ENCODE measurements at places on chromosomes 7 and 10.

DNA sequence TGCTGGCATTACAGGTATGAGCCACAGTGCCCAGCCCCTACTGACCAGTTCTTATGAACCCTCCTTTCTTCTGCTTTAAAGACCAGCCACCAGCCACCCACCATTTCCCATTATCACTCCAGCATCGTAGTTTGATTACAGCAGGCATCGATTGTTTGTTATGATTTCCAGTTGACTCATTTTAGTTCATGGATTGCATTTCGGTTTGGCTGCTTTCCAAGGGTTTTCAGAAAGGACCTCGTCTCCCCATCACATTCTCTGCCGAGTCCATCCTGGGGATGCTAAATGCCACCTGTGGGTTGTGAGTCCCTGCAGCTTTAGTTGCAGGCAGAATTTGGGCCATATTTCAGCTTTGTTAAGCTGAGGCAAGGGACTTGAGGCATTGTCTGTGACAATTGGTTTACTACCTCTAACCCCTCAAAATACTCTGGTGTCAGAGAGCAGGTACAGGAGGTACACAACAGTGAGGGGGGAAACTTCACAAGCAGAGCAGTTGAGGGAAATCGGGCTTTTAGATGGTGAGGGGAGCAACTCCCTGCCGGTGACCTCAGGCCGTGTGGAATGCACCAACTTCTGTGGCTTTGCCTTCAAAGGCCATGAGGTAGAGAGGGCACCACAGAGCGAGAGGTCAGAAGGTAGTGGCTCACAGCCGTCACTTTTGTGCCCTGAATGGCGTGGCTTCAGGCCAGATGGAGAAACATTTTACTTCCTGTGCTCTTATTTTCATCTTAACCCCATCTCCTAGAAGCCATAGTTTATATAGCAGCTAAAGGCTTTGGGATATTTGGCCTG is 203.8 kb downstream of the CCDC3 start:
- DNase-seq, result no peak

DNA sequence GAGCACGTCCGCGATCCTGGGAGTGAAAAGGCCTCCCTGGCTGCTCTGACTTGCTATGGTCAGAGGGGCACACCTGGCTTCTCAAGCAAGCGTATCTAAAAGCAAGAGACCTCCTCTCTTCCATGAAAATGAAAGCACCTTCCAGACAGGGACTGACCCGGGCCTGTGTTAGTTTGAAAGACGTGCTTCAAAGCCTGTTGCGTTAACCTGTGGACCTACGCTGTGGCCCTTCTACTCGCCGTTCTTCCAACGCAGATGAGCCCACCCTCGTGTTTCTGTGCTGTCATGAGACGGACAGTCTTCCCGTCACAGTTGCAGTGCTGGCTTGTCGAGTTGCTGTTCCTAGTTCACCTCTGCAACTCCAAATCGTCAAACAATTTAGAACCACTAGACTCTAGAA is 15.5 kb upstream of the GDI2 start:
- DNase-seq, result no peak

DNA sequence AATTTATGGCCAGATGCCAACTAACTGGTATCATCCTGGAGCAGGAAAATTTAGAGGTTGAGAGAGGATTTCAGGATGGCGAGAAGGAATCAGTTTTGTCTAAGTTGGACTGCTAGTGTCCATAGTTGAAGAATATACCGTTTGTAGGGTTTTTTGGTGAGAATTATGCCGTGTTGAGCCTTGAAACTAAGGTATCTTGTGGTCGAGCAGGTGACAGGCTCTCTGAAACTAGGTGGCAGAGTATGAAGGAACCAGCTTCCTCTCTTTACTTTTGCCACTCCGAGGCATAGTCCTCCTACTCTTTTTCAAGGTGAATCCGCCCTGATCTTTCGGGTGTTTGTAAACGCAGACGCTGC is 9.7 kb downstream of the MDFIC start:
- no peak for DNase-seq

DNA sequence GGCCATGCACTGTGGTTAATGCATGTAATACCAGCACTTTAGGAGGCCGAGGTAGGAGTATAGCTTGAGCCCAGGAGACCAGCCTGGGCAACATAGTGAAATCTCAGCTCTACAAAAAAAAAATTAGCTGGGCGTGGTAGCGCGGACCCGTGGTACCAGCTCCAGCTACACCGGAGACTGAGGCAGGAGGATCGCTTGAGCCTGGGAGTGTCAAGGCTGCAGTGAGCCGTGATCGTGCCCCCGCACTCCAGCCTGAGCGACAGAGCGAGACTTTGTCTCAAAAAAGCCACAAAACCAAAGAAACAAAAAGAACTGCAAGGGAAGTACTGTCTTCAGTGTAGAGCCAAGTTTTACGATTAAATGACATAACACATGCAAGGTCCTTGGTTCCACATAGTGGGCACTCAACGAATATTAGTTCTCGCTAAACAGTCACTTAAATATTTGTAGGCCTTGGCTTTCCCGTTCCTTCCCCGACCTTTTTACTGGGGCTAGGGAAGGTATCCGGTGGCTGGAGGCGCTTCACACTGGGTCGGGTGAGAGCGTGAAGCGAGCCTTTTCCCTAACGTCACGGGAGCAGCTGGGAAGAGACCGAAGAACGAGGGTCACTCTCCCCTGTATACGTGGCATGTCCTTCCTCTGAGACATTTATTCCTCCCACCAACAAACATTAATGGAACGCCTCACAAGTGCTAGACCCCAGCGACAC is 993 bp upstream of the SND1 start:
- no peak for DNase-seq

GRCh38 chr7:157827045-157827862 is 490.4 kb downstream of the DNAJB6 start:
- no peak for DNase-seq

DNA sequence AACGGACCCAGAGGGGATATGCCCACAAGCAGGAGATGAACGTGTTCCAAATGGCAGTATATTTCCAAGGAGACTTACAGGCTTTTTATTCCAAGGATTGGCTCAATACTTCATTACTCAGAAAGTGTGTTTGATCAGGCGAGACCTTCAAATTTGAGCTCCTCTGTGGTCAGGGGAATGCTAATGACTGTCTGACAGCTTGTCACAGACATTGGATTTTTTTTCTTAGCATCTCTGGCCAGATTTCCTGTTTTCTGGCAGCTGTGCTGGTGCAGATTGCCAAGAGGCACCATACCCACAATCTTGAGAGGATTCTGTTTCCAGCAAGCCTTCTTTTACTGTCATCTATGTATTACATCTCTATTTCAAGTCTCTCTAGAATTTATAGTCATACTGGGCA is 93.8 kb downstream of the C1GALT1 start:
- no peak for DNase-seq

GRCh38 chr10:104317726-104318299 is 20.5 kb downstream of the ITPRIP start:
- DNase-seq, result no peak

GRCh38 chr7:17595546-17595945 is 297.1 kb downstream of the AHR start:
- no peak for DNase-seq

GRCh38 chr7:69429911-69430383 is 168.3 kb upstream of the AUTS2 start:
- no peak for DNase-seq
